Thymus (tissue), 14 donors: ENCODE measurements at places on chromosomes 16 and 17.

DNA sequence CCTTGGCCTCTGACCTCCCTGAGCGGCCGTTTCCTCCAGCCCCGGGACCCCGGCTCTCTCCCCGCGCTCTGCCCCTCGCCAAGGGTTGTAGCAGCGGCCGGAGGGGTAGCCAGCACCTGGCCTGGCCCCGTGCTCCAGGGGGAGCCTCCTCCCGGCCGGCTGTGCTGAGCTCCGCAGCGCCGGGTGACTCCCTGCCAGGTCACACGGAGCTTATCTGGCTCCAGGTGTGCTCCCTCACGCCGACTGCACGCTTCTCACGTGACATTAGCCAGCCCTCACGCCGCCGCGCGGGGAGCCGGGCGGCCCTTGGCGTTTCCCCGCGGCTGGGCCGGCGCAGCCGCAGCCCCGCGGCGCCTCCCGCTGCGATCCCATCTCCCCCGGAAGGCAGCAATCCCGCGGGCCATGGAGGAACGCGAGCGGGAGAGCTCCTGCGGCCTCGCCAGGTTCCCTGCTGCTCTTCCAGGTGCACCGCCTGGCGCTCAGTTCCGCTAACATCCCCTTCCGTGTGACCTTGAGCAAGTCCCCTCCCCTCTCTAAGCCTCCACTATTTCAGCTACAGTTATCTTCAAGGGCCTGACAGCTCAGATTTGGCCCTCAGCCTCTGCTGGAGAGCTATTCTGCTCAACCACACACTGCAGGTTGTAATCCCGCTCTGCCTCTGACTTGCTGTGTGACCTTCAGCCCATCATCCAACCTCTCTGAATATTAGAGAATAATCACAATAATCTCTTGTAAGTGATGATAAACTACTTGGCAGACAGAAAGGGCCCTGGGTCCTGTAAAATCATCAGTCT is 3.4 kb downstream of the MYO18A start:
- no peak for DNase-seq

DNA sequence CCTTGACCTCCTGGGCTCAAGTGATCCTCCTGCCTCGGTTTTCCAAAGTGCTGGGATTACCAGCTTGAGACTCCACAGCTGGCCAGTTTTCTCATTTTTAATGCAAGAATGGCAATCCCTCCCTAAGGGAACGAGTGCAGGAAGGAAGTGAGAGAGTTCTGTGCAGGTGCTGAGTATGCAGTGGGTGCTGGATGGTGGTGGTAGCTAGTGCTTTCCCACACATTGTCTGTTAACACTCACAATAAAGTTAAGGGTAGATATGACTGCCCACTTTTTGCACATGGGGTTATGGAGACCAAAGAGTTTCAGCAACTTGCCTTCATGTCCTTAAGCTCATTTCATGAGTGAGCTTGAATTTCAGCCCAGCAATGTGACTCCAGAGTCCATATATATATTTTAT is 18.5 kb downstream of the RGS9 start:
- DNase-seq = no peak

- DNase-seq = no peak
Observed at GRCh38 chr17:33777674-33778073, 477.4 kb upstream of the CCL2 start.

GRCh38 chr16:51756447-51757123 is 605.5 kb upstream of the SALL1 start:
- DNase-seq = no peak

GRCh38 chr17:71902894-71903506 is 217.8 kb upstream of the SOX9 start:
- no peak for DNase-seq
